ENCODE measurements at places on chromosomes 2 and 18.

DNA sequence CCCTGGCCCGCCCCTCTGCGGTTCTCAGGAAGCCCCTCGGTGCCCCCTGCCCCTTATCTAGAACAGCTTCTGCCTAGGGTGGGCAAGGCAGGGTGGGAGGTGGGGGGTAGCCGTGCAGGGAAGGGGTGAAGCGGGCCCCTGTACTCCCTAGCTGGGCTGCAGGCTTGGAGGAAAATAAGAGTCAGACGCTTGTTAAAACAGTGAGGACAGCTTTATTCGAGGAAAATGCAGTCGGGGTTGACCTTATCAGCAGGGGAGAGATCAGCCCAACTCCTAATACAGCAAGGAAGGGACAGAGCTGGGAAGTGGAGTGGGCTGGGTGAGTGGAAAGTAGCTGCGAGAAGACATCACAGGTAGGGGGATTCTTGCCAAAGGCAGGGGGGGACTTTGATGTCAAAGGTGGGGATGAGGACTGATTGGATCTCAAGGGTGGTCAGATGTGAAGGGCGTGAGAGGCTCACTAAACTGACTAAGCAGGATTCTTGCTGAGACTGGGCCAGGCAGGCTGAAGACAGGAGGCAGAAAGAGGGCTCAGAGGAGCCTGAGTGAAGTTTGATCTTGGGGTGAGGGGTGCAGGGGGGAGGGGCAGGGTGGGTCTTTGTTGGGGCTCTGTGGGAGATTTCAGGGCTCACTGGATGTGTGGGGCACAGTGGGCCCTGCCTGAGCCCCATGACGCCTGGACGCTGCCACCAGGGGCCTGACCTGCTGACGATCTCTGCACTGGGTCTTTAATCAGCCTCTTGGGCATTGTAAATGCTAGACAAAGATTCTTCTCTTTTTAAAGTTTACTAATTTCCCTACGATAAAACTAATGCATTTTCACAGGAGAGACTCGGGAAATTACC, 29.9 kb downstream of the HPCAL1 start:
- no peak for DNase-seq

- no peak for DNase-seq
Measured at GRCh38 chr2:202090530-202090929, 17.5 kb downstream of the KIAA2012 start.

- DNase-seq = no peak
Measured at GRCh38 chr2:240024766-240025165, 376 bp downstream of the NDUFA10 start.

GRCh38 chr2:20829861-20830260, 7.0 kb upstream of the LDAH start:
- DNase-seq = no peak

DNA sequence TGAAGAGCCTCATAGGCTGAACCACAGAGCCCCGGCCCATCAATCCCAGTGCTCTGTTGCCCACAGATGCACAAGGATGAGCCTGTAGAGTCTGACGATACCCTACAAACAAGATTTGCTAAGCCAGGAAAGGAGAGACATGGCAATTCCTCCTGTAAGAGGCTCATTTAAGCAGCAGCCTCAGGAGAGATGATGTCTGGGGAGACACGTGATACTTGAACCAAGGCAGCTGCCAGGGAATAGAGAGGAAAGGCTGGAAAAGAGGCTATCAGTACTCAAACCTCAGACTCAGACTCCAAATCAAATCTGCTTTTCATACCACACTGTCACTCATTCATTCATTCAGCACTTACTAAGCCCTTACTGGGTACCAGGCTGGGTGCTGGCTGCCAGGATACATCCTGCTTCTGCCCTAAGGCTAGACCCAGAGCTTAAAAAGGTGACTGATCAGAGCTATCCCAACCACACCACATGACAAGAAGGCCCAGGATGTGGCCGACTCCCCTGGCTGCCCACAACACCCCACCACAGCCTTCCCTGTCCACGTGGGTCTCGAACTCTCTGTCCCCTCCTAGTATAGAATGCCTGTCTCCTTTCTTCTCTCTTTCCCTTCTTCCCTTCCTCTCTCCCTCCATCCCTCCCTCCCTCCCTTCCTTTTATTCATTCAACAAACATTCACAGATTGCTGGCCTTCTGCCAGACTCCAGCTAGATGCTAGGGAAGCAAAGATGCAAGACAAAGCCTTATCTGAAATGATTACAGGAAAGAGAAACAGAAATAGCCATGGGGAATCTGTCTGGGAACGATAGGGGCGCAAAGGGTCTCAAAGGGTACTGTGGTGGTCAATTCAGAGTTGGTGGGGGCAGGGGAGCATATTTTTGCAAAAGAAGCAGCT, 23.4 kb upstream of the KCNK3 start:
- DNase-seq = no peak

DNA sequence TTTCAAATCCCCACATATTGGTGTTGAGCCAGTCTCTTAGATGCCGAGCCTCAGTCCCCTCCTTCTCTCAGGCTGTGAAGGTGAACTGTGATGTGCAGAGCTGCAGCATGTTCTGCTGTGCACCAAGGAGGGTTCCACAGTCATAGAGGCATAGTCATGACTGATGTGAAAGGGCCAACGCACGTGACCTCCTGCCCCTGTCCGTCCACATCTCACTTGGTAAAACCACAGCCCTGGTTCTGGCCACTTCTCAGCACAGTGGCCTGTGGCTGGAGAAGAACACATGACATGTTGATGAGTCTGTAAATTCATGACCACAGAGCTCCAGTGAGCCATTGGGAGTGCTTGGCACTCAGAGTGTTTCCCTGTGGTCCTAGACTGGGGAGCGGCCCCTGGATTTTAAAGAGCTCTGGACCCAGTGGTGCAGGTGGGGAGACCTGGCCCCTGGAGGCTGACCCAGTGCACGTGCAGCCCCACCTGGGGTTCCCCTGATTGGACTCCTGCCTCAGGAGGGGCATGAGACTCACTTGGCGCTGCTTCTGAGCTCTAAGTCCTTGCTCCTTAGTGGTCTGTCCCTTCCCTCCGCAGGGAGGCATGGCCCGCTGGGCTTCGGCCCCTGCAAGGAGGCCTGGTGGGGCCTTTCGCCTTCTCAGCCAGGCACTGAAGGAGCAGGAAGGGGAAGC, 25.3 kb downstream of the INPP4A start:
- no peak for DNase-seq

- DNase-seq = no peak
Measured at GRCh38 chr2:34096562-34097171, 497.6 kb upstream of the FAM98A start.

DNA sequence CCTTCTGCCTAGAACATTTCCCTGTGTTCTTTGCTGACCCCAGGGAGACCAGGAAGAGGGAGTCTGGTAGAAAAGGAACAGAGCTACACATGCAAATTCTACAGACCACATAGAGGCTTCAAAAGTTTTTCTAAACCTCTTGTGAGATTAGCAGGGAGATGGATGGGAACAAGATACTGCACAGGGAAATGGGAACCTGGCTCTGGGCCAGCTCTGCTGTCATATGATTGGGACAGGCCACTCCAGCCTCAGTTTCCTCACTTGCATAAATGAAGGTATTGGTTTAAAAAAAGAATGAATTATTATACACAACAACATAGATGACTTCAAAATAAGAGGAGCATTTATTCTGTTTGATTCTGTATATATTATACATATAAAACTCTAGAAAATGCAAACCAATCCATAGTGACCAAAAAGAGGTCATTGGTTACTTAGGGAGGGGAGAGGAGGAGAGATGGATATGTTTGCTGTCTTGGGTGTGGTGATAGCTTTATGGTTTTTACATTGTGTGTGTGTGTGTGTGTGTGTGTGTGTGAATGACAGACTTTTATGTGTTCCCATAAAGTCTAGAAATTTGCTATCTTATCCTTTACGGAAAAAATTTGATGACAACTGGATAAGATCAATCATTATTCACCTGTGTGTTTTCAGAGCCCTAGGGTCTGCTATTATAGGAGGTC, 115.5 kb downstream of the MGAT5 start:
- no peak for DNase-seq

DNA sequence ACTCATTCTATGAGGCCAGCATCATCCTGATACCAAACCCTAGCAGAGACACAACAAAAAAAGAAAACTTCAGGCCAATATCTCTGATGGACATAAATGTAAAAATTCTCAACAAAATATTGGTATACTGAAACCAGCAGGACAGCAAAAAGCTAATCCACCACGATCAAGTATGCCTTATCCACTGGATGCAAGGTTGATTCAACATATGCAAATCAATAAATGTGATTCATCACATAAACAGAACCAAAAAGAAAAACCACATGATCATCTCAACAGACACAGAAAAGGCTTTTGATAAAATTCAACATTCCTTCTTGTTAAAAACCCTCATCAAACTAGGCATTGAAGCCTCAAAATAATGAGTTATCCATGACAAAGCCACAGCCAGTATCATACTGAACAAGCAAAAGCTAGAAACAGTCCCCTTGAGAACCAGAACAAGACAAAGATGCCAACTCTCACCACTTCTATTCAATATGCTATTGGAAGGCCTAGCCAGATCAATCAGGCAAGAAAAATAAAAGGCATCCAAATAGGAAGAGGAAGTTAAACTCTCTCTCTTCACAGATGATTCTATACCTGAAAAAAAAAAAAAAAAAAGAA, 45.3 kb downstream of the RTTN start:
- DNase-seq = no peak

DNA sequence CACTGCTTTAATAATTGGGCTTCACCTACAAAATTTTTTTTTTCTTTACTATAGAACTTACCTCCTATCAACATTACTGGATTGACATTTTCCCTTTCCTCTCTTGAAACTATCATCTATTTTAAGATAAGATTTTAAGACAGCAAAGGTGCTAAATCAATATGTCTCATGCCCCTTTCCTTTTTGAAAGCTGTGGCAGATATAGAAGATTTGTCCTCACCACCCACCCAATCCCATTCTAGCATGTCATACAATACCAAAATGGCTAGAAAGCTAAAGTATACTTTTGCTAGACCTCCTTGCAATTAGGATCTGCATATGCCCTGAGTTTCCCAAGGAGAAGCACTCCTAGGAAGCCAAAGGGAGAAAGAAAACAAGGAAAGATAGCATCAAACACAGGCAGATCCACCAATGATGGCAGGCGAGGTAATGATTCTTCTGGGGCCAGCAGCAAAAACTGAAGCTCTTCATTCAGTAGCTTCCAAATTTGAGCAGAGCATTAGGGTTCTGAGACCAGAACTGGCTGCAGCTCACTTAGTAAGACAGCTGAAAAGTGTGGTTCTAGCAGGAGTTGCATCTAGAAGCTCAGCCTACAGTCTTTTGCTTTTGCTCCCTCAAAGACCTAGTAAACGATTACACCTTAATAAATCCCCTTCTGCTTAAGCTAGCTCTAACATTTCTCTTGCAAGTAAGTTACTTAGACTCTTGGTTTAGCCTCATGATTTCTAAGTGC, 242.1 kb downstream of the ZEB2 start:
- DNase-seq = no peak

DNA sequence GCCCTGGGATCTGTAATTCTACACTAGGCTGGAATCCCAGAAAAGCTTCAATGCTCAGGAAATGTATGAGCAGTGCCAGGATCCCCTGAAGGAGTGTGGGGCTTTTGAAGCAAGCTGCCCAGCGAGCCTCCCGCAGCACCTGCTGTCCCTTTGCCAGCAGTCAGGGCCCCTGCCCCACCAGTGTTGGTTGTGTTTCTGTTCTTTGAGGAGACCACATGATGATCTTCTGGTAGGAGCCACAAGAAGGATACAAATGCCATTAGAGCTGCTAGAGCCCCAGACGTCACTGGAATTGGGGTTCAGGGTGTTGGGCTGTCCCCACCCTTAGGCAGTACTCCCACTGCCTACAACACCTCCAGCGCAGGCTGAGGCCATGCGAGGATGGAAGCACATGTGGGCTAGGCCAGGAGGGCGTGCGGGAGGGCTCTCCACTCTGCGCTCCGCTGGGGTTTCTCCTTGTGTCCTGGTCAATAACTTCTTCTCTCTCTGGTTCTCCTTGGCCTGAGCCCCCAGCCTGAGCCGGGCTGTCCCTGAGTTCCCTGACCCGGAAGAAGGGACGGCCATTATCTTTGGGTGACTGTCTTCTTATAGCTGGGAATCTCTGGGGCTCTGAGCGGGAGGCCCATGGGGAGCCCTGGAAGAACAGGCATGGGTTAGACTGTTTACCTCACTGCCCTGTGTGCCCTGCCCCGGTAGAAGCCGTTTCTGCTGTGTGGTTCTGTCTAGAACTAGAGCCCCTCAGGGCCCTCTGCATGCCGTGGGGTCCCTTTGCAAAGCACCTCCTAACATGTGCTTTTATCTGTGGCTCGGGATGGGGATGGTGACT, 73.9 kb downstream of the LRRFIP1 start:
- no peak for DNase-seq

- no peak for DNase-seq
Measured at GRCh38 chr2:168850846-168851245, 39.4 kb downstream of the SPC25 start.

- DNase-seq = no peak
Measured at GRCh38 chr2:203761121-203761520, 54.7 kb downstream of the CD28 start.

DNA sequence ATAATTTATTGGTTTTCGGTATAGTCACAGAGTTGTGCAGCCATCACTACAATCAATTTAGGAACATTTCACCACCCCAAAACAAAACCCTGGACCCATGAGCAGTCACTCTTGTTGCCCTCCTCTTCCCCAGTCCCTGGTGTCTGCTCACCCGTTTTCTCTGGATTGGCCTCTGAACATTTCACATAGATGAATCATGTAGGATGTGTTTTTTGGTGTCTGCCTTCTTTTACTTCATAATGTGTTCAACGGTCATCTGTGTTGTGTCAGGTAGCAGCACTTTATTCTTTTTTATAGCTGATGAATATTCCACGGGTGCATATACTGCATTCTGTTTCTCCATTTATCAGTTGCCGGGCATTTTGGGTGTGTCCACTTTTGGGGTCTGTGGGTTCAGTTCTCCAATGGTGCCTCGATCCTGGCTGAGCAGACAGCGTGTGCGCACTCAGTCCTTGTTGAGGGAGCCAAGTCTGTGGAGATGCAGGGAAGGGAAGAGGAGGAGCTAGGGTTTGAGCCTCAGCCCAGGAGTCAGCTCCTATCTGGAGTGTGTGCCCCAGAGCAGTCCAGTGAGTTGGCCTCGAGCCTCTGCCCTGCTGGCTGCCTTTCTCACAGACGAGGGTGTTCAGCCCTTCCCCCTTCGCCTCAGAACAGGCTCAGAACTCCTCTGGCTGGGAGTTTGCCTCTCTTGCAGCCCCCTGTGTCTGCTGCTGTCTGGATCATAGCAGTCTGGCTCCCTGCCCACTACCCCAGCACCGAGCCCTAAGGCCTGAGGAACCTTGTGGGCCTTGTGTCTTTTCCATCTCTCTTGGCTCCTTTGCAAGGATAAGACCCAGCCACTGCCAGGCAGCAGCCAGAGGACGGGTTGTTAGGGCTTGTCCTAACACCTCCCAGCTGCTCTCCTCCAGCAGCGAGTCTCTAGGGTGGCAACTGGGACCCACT, 18.0 kb downstream of the C2orf74 start:
- no peak for DNase-seq

- DNase-seq = no peak
Measured at GRCh38 chr2:217285926-217286325, 426.1 kb upstream of the TNP1 start.

DNA sequence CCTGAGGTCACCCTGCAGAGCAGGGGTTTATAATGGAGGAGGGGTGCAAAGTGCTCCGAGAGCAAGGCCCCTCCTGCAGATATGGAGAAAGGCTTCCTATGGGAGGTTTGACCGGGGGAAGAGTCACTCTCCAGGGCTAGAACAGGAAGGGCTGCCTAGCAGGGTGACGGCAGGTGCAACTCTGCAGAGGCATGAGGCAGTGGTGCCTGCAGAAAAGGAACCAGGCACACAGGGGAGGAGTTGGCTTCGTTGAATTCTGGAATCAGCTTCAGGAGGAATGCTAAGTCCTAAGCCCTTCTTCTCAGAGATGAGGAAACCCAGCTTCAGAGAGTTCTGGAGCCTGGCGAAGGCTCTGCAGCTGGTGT, 17.5 kb upstream of the HPCAL1 start:
- no peak for DNase-seq

- no peak for DNase-seq
Measured at GRCh38 chr18:28485918-28486317, 309.0 kb upstream of the CDH2 start.

All from NCI-H2227 treated with DMSO at 0.1 percent for 48 hours (cell line).